GM04504 (cell line): ENCODE measurements at places on chromosomes 13 and 19.

DNA sequence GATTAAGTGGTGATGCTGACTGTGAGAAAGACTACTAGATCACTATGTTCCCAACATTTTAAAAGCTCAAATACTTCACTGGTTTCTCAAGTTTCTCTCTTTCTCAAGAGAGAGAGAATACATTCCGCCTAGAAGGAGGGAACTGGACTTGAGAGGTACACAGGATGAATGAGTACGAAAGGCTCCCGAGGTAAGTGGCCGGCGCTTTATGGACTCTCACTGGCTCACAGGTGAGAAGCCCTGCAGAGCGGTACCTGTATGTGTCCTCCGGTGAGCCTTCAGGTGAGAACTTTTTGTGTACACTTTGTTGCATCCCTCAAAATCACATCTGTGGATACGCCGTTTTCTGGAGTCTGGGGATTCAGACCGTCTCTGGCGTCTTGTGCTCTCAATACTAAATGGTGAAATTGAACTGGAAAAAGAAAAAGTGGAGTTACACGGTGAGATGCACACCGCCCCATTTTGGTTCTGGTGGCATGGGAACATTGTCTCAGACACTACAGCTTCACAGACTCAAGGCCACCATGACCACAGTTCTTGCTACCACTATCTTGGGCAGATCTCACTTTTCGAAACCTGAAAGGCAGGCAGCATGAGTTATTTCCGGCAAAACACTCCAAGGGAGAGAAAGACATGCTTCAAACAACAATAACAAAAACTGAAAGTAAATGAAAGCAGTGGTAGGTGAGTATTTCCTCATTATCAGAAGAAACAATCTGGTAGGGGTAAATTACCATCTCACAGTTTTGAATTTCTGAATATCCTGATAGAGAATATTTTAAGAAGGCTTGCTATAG, 418.9 kb downstream of the KLF12 start:
- no peak for DNase-seq

- DNase-seq = no peak
Observed at GRCh38 chr19:48752496-48753365, at the start of gene FUT1. Gene FUT1 (minus strand): TSS chr19:48752641. CDS start chr19:48751281, 1,360 bp downstream.

GRCh38 chr19:581399-582111, 8.1 kb upstream of the HCN2 start:
- no peak for DNase-seq

DNA sequence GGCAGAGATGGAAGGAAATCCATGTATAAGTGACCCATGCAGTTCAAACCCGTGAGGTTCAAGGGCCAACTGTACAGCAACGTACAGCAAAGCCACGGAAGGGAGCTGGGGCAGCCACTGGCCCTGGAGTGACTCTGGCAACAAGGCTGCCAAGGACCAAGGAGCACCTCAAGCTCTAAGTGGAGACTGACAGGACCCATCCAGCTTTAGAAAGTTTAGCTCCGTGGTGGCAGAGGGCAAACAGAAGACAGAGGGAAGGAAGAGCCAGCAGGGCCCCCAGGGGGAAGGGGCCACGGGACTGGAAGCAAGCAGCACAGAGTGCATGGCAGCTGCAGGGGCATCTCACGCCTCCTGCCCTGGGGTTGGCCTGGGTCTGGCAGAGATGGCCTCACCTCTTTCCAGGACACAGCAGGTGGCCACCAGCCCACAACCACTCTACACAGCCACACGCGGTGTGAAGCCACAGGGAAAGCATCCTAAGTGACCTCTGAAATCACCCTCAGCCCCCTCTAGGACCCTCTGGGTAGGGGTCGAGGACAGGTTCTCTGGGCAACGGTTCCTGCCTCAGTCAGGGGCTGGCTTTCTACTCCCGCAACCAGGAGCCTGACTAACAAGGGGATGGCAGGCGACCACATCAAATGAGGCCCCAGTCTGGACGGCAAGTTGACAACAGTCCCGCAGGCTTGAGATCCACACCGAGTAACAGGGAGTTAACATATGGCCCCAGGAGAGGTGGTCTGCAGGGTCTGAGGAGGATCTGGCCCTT, 3.8 kb downstream of the MIER2 start:
- no peak for DNase-seq

GRCh38 chr19:30145467-30145866, 203.4 kb downstream of the URI1 start:
- no peak for DNase-seq

GRCh38 chr13:31433207-31433606, 233.4 kb downstream of the B3GLCT start:
- DNase-seq = no peak

- DNase-seq = no peak
Observed at GRCh38 chr19:49094505-49095482, 9.5 kb downstream of the SNRNP70 start.

DNA sequence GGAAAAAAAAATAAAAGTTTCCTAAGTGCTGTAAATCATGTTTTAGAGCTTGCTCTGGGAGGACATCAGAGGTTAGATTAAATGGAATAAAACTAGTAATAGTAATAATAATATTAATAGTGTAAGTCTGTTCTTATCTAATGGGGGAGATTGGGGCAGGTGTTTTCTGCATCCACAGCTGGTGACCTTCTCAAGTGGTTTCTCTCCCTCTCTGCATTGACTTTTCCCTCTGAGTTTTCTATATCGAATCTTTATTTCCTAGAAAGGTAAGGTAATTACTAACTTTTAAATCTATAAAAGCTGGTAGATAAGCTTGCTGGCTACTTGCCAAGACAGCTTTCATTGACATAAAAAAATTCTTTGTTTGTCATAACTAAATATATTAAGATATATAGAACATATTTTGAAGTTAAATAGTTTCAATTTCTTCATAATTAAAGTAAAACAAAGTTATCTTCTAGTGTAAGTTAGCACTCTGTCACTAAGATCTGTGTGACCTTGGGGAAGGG, 49.6 kb upstream of the DIAPH3 start:
- no peak for DNase-seq

GRCh38 chr19:31342926-31343325, 6.3 kb downstream of the TSHZ3 start:
- DNase-seq = no peak

GRCh38 chr19:8206147-8207087, 2.8 kb upstream of the CERS4 start:
- DNase-seq = no peak

GRCh38 chr13:94198681-94199080, 280.8 kb downstream of the DCT start:
- no peak for DNase-seq

- DNase-seq = peak; percentile 10
Observed at GRCh38 chr19:39671739-39672363, 16.1 kb downstream of the LGALS16 start.

- no peak for DNase-seq
Observed at GRCh38 chr19:57812226-57812625, 2.5 kb downstream of the ZNF552 start.

GRCh38 chr19:46954993-46955812, 64.4 kb upstream of the NPAS1 start:
- DNase-seq = no peak

DNA sequence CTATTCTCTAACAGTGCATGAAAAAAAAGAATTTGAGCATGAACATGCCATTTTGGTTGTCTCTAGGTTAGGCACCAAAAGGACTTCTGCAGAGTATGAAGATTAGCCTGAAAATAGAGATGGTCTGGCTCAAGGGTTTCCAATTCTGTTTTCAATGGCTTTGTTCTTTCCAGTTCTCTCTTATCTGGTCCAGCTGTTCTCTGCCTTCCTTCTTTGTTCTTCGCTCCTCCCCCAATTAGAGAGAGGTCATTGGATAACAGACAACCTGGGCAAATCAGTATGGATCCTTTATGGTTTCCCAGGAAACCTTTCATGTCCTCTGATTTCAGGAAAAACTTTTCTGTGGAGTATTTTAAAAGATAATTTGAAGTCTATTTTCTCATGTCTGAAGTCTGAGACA, 623.4 kb downstream of the PCDH17 start:
- DNase-seq = no peak

GRCh38 chr19:41384351-41384750, 8.0 kb downstream of the TMEM91 start:
- DNase-seq = no peak

- no peak for DNase-seq
Observed at GRCh38 chr13:102550507-102550906, 46.3 kb upstream of the TPP2 start.

GRCh38 chr13:41648314-41648935, 191.1 kb downstream of the RGCC start:
- DNase-seq = no peak

- DNase-seq = no peak
Observed at GRCh38 chr13:28654276-28654675, 4.7 kb upstream of the POMP start.

GRCh38 chr13:29059800-29060199, 239.7 kb downstream of the MTUS2 start:
- DNase-seq = no peak

- DNase-seq = no peak
Observed at GRCh38 chr13:98697791-98698190, 54.7 kb downstream of the SLC15A1 start.

DNA sequence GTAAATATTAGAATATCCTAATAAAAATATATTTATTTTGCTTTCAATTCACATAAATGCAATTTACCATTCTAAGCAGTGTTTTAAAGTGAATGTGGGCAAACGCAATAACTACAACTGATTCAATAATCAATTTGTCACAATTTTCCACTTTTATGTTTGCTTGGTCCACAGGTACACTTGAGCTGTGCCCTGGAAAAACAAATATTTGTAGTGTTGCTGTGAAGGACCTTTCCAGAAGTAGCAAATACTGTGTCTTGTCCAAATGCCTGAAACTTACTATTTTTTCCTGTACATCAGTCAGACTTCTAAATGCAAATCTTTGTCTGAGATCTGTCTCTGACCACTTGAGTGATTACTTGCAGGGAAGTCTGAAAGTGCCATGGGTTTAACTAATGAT, 845.8 kb upstream of the SLITRK5 start:
- no peak for DNase-seq

DNA sequence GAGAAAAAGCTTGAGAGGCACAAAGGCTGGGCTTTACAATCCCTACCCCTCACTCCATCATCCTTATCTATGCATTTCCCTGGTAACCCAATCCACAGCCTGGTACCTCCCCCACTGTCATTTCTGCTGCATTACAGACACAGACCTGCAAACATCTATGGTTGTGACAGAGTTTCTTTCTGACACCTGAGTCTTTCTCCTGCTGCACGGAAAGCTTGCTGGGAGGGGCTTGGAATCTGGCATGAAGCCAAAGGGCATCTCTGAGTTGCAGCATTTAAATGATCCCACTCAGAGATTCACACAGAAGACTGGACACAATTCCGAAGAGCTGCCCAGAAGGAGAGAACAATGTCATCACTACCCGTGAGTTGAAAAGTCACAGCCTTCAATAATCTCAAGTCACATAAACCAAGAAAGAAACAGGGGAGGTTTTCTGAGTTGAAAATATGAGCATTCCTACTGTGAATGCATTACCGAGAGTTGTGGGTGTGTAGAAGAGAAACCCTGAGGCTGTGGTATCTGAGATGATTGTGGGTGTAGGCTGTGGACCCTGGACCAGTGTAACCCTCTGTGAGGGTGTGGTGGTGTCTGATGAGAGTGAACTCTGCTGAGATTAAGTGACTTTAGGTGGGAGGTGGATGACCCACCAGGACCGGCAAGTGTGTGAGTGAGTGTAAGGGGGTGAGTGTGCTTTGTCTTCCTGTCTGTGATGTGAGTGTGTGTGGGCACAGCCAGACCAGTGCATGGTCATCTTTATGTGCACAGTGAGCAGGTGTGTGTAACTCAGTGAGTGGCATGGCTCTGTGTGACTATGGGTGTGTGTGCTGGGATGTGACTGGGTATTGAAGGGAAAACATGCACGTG, at the start of gene LGALS14:
LGALS14 (plus strand) TSS at position 301 of the 864 bp plus-strand sequence; CDS start at position 349, 48 bp downstream.
- DNase-seq = no peak

GRCh38 chr13:33543631-33544265, 258.2 kb upstream of the STARD13 start:
- DNase-seq = no peak

DNA sequence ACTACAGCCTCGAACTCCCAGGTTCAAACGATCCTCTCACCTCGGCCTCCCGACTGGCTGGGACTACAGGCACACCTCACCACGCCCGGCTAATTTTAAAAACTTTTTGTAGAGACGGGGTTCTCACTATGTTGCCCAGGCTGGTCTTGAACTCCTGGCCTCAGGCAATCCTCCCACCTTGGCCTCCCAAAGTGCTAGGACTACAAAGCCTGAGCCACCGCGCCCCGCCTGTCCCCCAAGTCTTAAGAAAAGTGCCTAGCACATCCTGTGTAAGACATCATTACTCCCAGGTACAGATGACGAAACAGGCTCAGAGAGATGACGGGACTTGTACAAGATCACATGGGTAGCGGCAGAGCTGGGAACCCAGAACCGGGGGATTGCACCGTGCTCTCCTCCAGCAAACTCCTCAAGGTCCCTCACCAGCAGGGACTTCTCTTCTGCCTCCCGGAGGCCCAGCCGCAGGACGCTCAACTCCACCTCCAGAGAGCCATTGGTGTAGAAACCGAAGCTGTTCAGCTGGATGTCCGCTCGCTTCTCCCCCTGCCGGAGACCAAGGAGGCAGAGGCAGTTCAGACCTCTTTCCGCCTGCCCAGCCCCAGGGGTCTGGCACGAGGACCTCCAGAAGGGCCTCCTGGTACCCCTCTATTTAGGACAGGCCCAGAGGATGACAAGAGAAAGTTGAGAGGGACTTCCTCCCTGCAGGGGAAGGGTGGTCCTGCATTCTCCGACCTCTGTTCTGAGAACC, 1.0 kb downstream of the GPR108 start:
- DNase-seq = peak; percentile 70

- DNase-seq = no peak
Observed at GRCh38 chr13:67123165-67123564, 107.0 kb downstream of the PCDH9 start.

- DNase-seq = peak; percentile 45
Observed at GRCh38 chr19:9323557-9323918, 441 bp upstream of the ZNF559 start.

DNA sequence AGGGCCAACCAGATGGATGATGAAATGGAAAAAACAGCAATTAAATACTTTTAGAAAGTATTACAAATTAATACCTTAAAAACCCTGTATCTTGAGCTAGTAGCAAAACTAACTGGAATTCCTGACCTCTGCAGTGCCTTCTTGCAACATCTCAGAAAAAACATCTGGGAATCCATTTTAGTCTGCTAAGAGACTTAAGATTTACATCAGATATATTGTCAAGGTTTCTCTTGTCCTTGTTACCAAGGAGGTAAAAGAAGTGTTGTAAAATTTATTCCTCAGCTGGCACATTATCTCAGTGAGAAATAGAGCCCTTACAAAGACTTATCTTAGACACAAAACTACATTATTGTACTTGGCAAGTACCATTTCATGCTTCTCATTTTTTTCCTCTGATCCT, 18.5 kb downstream of the KCNRG start:
- peak; percentile 17 for DNase-seq
